ENCODE measurements at places on chromosomes 16 and 17. TPM values are rescaled to one million over a fixed set of nuclear protein-coding genes. Genes with fewer than 3 reads are reported as not detected.
A peak's percentile ranks its signal among the peaks of the same experiment; 100 is the strongest.

WSCD1 gene
- 11.4 TPM for total RNA-seq

CARD14 gene
- total RNA-seq = 1.1 TPM

CNGB1 gene
- total RNA-seq = not detected

- DNase-seq = no peak
- H3K27ac ChIP-seq = no peak overlapping the region
- H3K4me1 ChIP-seq = no peaks in the 10 kb centered on the region
- H3K4me3 ChIP-seq = no peak overlapping the region
- H3K36me3 ChIP-seq = no peaks in the 10 kb centered on the region
Measured at GRCh38 chr16:81275064-81275532, 36.6 kb downstream of the BCO1 start.

GRCh38 chr17:81132197-81132540 is 33.1 kb upstream of the PVALEF start:
- H3K27ac ChIP-seq = no peak overlapping the region
- no peak overlapping the region for H3K4me3 ChIP-seq
- no peaks in the 10 kb centered on the region for H3K4me1 ChIP-seq
- no peak for DNase-seq

LRRC37A gene
- total RNA-seq = not detected

- no peaks in the 10 kb centered on the region for H3K27me3 ChIP-seq
- peaks cover 26% of the 10 kb centered on the region for H3K4me1 ChIP-seq
- no peaks in the 10 kb centered on the region for H3K36me3 ChIP-seq
- no peak for DNase-seq
- H3K27ac ChIP-seq = peak overlapping the region; percentile 55
Measured at GRCh38 chr17:17032131-17032692, 10.0 kb upstream of the MPRIP start.

GRCh38 chr16:46696957-46697356 is 7.5 kb downstream of the ORC6 start:
- no peak for DNase-seq
- H3K27ac ChIP-seq = no peak overlapping the region
- H3K4me3 ChIP-seq = no peak overlapping the region
- H3K27me3 ChIP-seq = no peaks in the 10 kb centered on the region
- H3K36me3 ChIP-seq = no peaks in the 10 kb centered on the region

KCNJ18 gene
- total RNA-seq = not detected

DNA sequence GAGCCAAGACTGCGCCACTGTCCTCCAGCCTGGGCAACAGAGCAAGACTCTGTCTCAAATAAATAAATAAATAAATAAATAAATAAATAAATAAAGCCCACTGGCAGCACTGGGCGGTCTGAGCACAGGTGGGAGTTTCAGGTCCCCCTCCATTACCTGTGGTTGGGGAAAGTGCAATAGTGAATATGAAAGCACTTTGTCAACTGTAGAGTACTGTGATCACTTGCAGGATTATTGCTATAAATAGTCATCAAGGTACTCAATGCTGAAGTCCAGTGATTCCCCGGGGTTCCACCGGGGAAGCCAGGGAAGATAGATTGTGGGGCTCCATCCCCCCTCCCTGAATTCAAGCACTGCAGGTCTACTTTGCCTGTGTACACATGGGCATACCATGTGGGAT is 42.7 kb upstream of the CPNE2 start:
- peaks cover 3% of the 10 kb centered on the region for H3K36me3 ChIP-seq
- H3K4me1 ChIP-seq = no peaks in the 10 kb centered on the region
- H3K4me3 ChIP-seq = no peak overlapping the region
- H3K27ac ChIP-seq = no peak overlapping the region

DNA sequence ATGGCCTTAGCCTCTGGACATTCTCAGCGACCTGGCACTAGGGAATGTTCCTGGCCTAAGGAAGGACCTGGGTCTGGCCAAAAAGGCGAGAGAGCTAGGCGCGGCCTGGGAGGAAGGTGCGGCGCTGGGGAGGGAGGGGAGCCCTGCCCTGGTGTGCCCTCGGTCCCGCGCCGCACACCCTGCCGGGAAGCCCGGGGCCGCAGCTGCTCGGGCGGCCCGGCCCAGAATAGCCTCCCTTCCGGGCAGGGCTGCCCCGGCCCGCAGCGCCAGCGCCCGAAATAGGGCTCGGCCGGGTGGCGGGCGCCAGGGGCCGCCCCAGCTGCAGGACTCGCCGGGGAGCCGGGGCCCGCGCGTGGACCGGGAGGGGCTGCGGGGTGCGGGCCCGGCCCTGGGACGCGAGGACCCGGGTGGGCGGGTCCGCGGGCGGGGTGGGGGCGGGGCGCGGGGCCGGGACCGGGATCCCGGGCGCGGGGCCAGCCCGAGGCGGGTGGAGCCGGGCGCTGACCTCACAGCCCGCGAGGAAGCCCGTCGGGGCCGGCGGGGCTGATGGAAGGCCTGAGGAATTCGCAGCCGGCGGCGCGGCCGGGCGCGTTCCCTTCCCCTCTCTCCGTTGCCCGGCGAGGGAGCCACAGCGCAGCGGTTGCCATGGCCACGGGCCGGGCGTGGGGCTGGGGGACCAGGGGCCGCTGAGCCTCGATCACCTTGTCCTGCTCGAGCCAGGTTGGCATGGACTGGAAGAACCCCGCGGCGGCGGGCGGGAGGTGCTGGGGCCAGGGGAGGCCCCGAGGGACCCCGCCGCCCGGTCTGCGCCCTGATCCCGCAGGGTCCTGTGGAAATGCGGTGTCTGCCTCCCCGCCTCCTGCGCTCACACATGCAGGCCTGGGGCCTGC is 18.1 kb downstream of the SOCS3 start:
- H3K4me3 ChIP-seq = peak overlapping the region; percentile 72
- H3K27ac ChIP-seq = peak overlapping the region; percentile 99
- no peaks in the 10 kb centered on the region for H3K36me3 ChIP-seq
- peaks cover 17% of the 10 kb centered on the region for H3K4me1 ChIP-seq
- DNase-seq = peak; percentile 87

- no peak overlapping the region for H3K27ac ChIP-seq
- no peaks in the 10 kb centered on the region for H3K4me1 ChIP-seq
- no peaks in the 10 kb centered on the region for H3K27me3 ChIP-seq
- no peak overlapping the region for H3K4me3 ChIP-seq
- DNase-seq = no peak
- H3K36me3 ChIP-seq = peaks cover 8% of the 10 kb centered on the region
Measured at GRCh38 chr16:83926726-83927397, 26.2 kb upstream of the OSGIN1 start.

DNA sequence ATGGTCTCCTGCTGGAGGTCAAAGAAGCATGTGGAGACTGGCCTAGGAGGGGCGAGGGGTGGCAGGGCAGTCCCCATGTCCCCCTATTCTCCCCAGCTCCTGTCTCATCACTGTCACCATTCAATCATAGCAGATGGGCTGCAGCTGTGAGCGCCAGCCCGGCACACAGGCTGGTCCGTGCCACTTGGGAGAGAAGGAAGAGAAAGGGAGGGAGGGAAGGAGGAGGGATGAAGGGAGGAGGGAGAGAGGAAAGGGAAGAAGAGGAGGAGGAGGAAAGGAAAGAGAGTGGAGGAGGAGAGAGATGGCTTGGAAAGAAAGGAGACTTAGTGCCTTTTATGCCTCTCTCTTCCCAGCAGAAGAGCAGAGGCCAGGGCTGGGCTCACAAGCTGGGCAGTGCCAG is 12.4 kb downstream of the NEUROD2 start:
- peaks cover 35% of the 10 kb centered on the region for H3K27me3 ChIP-seq
- no peak for DNase-seq

- no peak for DNase-seq
- H3K4me3 ChIP-seq = no peak within 1 kb of the TSS
- no peaks in the 10 kb centered on the region for H3K4me1 ChIP-seq
- no peak within 1 kb of the TSS for H3K27ac ChIP-seq
Measured at GRCh38 chr17:3385869-3386816, at the start of gene OR3A2. Gene OR3A2 (minus strand): TSS chr17:3386308.

TPPP3 gene
- total RNA-seq = 2.8 TPM

DNA sequence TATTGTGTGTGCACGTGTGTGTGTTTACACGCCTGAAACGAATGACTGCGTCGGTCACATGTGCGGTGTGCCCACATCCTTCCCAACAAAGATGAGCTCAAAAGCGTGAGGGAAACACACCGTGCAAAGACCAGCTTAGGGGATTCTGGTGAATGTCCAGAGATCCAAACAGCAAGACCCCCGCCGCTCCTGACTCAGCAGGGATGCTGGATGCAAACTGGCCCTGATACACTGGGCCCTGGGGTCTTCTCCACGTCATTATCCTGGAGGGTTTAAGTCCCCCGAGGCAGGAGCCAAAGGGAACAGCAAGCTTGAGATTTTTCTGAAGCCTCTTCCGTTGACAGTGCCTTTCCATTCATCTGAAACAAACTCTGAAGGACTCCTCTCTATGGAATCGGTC is 59.2 kb downstream of the TBC1D16 start:
- H3K4me3 ChIP-seq = no peak overlapping the region
- no peaks in the 10 kb centered on the region for H3K4me1 ChIP-seq
- no peak for DNase-seq
- peaks cover 14% of the 10 kb centered on the region for H3K36me3 ChIP-seq

DNA sequence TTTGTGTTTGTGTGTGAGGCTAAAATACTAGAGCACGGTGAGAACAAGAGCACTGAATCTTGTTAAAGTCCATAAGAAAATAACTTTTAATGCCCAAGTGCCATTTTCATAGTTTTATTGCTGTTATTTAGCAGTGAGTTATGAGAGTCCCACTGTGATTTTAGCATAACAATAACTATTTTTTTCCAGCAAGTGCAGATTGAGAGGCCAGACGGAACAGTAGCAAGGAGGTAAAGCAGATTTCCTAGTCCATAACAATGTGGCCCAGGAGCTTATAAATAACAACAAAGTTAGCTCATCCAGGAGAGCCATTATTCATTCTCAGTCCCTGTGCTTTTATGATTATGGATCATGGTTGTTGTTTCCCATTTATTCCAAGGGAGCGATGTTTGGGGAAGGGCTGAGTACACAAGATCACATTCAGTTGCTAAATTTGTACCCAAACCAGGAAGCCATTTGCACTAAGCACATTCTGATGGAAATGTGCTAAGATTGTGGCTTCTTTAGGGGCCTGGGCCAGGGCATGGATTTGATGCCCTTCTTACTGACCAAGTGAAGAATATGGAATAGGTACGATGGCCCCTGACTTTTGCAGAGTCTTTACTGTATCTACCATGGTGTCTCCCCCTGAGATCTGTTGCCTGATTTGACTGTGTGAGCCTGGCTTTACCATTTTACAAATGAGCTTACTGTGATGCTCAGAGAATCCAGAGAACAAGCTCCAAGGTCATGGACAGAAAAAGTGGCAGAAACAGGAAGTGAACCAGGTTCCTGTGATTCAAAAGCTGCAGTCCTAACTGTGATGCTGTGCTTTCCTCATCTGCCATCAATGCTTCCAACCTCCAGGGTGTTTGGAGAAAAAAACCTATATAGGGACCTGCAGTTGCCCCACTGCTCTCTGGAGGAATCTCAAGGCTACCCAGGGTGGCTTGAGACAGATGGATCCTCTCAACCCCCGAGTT is 204.7 kb upstream of the HSBP1 start:
- H3K27ac ChIP-seq = no peak overlapping the region
- DNase-seq = no peak
- no peak overlapping the region for H3K4me3 ChIP-seq
- no peaks in the 10 kb centered on the region for H3K4me1 ChIP-seq
- H3K36me3 ChIP-seq = no peaks in the 10 kb centered on the region

- no peak overlapping the region for H3K4me3 ChIP-seq
- H3K36me3 ChIP-seq = no peaks in the 10 kb centered on the region
- no peak overlapping the region for H3K27ac ChIP-seq
- DNase-seq = no peak
- no peaks in the 10 kb centered on the region for H3K4me1 ChIP-seq
- no peaks in the 10 kb centered on the region for H3K27me3 ChIP-seq
Measured at GRCh38 chr17:59257101-59257500, 36.8 kb downstream of the GDPD1 start.

DNA sequence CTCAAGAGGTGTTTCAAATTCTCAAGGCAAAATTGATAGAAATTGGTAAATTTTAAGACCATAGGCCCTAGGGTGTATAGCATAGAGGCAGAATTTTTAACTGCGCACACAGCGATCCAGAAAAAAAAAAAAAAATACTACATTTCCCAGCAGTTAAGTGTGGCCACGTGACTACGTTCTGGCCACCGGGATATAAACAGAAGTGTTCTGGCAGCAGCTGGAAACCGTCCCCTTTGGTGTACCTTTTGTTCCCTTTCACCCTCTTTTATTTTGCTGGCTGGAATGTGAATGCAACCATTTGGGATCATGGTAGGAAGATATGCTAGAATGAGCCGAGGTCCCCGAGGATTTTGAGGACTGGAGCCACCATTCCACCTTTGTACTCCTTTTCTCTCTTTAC is 52.7 kb upstream of the AKAP1 start:
- no peaks in the 10 kb centered on the region for H3K36me3 ChIP-seq
- H3K27me3 ChIP-seq = no peaks in the 10 kb centered on the region
- peak; percentile 71 for DNase-seq
- peak overlapping the region; percentile 21 for H3K4me3 ChIP-seq
- H3K27ac ChIP-seq = peak overlapping the region; percentile 85

DNA sequence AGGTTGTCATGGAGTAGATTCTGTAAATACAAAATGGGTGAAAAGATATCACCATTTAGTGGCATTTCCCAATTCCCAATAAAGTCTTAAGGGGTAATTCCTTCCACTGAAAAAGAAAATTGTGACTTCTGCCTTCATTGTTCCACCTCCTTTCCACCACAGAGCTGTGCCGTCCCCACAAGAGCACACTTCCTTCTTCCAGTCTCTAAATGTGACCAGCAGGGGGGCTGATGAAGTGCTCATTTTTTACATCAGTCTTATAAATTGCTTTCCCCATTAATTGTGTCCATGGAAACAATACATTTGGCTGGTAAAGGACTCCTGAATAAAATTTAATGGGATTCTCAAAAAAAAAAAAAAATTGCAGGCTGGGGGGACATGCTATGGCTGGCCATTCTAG is 260.8 kb upstream of the PSMD7 start:
- H3K27ac ChIP-seq = no peak overlapping the region
- no peak for DNase-seq
- no peak overlapping the region for H3K4me3 ChIP-seq
- H3K27me3 ChIP-seq = no peaks in the 10 kb centered on the region

DNA sequence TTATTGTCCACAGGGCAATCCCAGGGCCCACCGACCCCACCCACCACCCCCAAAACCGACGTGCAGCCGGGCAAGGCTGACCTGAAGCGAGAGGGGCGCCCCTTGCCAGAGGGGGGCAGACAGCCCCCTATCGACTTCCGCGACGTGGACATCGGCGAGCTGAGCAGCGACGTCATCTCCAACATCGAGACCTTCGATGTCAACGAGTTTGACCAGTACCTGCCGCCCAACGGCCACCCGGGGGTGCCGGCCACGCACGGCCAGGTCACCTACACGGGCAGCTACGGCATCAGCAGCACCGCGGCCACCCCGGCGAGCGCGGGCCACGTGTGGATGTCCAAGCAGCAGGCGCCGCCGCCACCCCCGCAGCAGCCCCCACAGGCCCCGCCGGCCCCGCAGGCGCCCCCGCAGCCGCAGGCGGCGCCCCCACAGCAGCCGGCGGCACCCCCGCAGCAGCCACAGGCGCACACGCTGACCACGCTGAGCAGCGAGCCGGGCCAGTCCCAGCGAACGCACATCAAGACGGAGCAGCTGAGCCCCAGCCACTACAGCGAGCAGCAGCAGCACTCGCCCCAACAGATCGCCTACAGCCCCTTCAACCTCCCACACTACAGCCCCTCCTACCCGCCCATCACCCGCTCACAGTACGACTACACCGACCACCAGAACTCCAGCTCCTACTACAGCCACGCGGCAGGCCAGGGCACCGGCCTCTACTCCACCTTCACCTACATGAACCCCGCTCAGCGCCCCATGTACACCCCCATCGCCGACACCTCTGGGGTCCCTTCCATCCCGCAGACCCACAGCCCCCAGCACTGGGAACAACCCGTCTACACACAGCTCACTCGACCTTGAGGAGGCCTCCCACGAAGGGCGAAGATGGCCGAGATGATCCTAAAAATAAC is 3.0 kb downstream of the SOX9 start:
- H3K27ac ChIP-seq = no peak overlapping the region
- DNase-seq = no peak
- H3K27me3 ChIP-seq = peaks cover 7% of the 10 kb centered on the region

CES1 gene
- total RNA-seq = 6.1 TPM

Measured in ascending aorta (tissue), 2 donors.